Adrenal gland (tissue), 19 donors: ENCODE measurements at places on chromosomes 2 and 18. TPM values are rescaled to one million over a fixed set of nuclear protein-coding genes. Genes with fewer than 3 reads are reported as not detected.

GRCh38 chr2:157789256-157789655 is 86.9 kb downstream of the ACVR1 start:
- H3K27me3 ChIP-seq, result no peaks in the 10 kb centered on the region
- no peaks in the 10 kb centered on the region for H3K4me1 ChIP-seq
- no peaks in the 10 kb centered on the region for H3K36me3 ChIP-seq
- no peak for DNase-seq
- no peak overlapping the region for H3K4me3 ChIP-seq
- no peak overlapping the region for H3K27ac ChIP-seq

GRCh38 chr2:188523919-188524318 is 232.2 kb downstream of the GULP1 start:
- no peaks in the 10 kb centered on the region for H3K36me3 ChIP-seq
- H3K4me3 ChIP-seq, result no peak overlapping the region
- H3K27me3 ChIP-seq, result no peaks in the 10 kb centered on the region
- peaks cover 16% of the 10 kb centered on the region for H3K4me1 ChIP-seq
- DNase-seq, result no peak

TWIST2 gene
- 1.0 TPM for polyA plus RNA-seq

ALPP gene
- not detected for polyA plus RNA-seq

GPATCH11 gene
- polyA plus RNA-seq, result 19.0 TPM
